ENCODE measurements at places on chromosomes 7 and 10. TPM values are rescaled to one million over a fixed set of nuclear protein-coding genes. Genes with fewer than 3 reads are reported as not detected.

Gene ADRB1
- total RNA-seq, result 7.6 TPM

Gene HOXA10
- not detected for total RNA-seq

Gene AKR1C4
- not detected for total RNA-seq

Gene FBXO24
- not detected for total RNA-seq

Gene OR2A1
- not detected for total RNA-seq

All from diencephalon (tissue), 1 donor.